ENCODE measurements at places on chromosomes 13 and 19.

- DNase-seq, result no peak
Measured at GRCh38 chr19:13282486-13283065, 132.4 kb downstream of the IER2 start.

GRCh38 chr13:48370815-48371214, 42.1 kb downstream of the LPAR6 start:
- no peak for DNase-seq

DNA sequence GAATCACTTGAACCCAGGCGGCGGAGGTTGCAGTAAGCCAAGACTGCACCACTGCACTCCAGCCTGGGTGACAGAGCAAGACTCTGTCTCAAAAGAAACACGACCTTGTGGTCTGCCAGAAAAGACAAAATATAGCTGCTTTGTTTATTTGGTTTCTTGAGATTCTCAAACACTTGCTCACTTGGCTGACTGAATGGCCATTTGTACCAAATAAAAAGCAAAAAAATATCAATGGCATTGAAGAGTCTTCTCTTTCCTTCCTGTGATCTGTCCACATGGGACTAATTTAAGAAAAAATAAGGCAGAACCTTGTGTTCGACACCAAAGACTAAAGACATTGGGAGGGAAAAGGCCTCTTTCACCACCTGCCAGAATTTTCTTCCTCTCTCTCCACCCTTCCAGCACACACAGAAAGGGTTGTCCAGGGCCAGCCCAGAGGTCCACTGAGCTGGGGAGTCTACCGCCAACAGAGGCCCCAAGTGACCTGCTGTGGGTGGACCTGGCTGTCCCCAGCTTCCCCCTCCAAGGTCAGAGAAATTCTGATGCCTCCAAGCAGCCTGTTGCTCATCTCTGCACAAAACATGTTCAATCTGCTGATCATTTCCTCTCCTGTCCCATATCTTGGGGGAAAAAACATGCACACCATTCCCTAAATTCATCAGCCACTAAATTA, 5.9 kb downstream of the BRME1 start:
- DNase-seq, result no peak

GRCh38 chr13:22041741-22042140, 370.9 kb downstream of the FGF9 start:
- DNase-seq, result no peak

GRCh38 chr13:109592770-109593169, 193.6 kb downstream of the IRS2 start:
- no peak for DNase-seq

- DNase-seq, result no peak
Measured at GRCh38 chr13:36920616-36921185, 663 bp upstream of the SMAD9 start.

- peak; percentile 10 for DNase-seq
Measured at GRCh38 chr19:41795031-41795461, 1.3 kb upstream of the CEACAM3 start.

GRCh38 chr13:36192166-36192565, 22.2 kb downstream of the SOHLH2 start:
- no peak for DNase-seq

- no peak for DNase-seq
Measured at GRCh38 chr19:47344425-47344824, 4.7 kb upstream of the DHX34 start.

DNA sequence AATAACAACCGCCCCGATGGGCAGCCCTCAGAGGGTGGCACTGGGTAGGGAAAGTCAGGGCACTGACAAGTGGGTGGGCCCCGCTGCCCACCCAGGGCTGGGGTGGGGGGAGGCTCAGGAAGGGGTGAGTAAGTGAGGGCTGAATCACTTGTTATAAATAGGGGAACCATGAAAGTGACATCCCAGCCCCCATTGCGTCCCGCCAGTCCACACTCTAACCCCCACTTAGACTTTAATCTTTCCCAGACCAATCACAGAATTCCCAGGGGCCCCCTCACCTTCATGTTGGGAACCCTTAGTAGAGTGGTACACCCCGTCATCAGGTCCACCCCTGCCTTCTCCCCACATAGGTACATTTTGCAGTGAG, 37.0 kb upstream of the NANOS3 start:
- no peak for DNase-seq

DNA sequence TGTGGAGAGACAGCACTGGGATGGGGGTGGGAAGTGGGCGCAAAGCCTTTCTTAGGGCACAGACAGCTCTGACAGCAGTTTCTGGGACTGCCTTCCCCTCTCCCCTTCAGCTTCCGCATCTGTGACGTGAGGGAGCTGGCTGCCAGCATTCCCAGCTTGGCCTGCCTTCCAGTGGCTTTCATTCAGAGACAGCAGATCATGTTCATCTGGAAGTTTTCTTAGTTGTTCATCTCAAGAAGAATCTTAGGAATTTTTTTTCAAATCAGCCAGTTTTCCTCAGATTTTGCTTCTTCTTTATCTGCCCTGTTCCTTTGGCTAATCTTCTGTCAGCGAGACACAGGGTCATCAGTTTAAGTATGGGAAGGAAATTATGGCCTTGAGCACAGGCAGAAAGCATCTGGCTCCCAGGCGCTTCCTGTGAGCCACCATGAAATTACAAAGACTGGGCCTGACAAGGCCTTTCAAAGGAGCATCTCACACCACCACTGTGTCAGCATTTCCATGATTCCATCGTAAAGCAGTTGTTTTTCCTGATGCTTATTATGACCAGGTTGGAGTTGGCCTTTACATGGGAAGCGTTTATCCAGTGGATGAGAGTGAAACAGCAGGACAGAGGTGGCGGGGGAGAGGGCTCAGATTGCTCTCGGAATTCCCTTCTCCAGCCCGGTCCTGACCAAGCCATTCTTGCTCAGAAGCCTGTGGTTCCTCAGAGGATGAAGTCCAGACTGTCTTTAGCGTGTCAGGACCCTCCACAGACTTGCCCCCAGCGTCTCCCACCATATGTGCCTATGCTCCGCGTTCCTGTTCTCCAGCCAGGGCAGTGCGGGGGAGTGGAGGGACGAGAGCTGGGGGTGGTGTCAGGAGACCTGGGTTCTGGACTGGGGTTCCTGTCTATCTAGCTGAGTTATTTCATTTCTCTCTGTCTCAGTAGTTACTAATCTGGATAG, 43.6 kb downstream of the ARHGAP35 start:
- no peak for DNase-seq

DNA sequence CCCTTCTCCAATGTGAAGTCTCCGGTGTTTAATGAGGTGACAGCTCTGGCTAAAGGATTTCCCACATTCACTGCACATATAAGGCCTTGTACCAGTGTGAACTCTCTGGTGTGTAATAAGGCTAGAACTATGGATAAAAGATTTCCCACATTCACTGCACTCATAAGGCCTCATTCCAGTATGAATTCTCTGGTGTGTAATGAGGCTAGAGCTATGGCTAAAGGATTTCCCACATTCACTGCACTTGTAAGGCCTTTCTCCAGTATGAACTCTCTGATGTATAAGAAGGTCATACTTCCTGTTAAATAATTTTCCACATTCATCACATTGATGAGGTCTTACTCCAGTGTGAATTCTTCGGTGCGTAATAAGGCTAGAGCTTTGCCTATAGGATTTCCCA, 5.9 kb downstream of the ZNF256 start:
- DNase-seq, result no peak

- DNase-seq, result no peak
Measured at GRCh38 chr13:112133499-112134390, 66.8 kb downstream of the SOX1 start.

GRCh38 chr13:43357564-43357963, 334.2 kb downstream of the DNAJC15 start:
- no peak for DNase-seq

DNA sequence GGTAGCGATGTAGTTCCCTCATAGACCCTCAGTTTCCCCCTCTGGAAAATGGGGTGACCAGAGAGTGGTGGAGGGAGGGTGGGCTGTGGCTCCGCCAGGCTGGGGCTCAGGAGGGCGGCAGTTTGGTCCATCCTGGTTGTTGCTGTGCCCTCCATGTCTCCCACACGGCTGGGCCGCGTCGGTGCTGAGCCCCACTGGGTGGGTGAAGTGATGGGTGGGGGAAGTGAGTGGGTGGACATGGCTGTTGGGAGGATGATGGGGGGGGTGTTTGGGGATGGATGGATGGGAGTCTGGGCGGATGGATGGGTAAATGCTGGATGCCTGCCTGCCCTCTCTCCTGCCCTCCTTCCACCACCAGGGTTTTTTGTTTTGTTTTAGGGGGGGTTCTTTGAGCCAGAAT, 16.6 kb upstream of the EHD2 start:
- DNase-seq, result no peak

DNA sequence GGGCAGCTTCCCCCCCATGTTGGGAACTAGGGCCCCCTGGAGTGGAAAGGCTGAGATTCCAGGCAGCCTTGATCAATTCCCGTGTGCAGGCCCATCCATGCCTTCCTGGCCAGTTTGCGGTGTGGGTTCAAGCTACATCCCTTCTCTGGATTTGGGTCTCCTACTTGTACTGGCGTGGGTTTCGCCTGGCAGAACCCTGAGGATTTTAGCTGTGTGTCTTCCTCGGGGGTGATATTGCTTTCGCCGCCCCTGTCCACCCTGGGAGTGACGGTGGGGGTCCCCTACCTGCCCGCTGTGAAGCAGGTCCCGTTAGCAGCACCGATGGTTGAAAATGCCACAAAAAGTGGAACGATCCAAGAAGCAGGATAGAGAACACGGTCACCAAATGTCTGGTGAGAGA, 11.4 kb downstream of the SLC7A9 start:
- no peak for DNase-seq

GRCh38 chr19:54203151-54203611, 2.5 kb downstream of the RPS9 start:
- no peak for DNase-seq

DNA sequence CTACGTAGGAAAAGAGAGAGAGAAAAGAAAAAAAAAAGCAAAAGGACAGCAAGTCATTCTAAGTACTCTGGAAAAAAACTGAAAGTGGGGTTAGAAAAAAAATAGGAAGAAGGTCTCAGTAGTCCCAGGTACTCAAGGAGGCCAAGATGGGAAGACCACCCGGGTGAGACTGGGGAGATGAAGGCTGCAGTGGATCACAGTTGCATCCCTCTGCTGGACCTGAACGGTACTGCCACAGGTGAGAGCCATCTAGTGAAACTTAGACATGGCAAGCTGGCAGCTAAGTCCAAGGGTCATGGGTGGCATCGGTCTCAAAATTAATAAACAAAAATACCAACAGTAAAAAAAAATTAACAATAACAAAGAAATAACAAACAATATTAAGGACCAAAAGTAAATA, 41.0 kb upstream of the ZNF91 start:
- DNase-seq, result no peak

GRCh38 chr19:29263305-29264135, 50.6 kb upstream of the UQCRFS1 start:
- no peak for DNase-seq

DNA sequence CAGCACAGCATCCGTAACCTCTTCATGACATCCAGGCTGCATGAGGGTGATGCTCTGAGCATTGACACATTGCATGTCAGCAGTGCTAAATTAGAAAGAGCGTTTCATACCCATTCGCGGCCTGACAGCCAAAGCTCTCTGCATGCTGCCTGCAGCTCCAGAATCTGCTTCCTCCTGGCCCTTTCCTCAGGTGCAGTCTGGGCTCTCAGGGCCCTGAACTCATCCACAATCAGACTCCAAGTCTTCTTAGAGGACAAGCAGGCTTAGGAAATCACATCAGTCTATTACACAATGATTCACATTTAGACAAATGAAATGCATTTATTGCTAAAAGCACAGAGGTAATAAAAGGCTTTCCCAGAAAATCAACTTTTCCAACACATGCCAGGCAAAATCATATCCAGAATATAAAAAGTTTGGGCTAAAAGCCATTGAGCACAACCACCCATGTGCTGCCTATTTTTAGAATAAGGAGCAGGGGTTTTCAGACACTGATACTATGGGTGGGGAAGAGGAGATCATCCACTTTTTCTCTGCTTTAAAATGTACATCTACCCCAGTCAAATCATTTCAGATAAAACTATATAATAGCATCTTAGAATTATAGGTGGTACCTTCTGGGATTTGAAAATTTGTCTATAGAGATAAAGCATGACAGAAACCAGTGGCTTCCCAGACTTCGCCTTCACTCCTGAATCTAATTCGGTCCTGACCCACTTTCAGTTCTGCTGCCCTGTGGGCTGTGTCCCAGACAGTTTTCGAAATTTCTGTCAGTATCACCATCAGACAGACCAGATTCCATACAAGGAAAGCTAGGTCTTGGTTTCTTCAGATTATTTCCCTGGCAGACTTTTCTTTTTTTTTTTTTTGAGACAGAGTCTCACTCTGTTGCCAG, 109.3 kb downstream of the COL4A2 start:
- no peak for DNase-seq

- DNase-seq, result no peak
Measured at GRCh38 chr19:52214241-52214640, 24.4 kb downstream of the PPP2R1A start.

DNA sequence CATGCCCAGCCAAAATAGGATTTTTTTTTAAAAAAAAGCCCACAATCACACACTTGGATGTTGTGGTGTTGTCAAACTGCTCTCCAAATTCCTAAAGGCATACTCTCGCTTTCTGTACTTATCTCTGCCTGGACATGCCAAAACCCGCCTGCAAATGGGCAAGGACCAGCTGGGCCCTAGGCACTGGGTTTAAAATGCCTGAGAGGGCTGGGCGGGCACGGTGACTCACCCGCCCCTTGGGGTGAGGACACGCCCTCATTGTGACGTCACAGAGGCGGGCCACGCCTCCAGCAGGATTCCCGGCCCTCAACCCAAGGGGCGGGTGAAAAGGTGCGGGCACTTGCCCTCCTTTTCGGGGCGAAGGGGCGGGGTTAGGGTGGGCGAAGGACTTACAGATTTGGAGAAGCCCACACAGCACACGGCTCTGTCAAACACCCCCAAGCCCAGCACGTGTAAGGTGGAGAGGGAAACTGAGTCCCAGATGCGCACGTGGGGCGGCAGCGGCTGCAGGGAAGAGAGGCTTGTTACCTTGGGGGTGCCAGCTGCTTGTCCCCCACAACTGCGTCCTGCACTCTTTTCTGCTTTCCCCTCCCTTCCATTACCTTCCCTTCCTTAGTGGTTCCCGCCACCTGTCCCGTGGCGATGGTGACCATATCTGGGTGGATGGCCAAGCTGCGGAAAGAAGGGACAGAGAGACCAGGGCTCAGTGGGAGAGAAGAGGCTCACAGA, 6.6 kb downstream of the EML2 start:
- peak; percentile 8 for DNase-seq

DNA sequence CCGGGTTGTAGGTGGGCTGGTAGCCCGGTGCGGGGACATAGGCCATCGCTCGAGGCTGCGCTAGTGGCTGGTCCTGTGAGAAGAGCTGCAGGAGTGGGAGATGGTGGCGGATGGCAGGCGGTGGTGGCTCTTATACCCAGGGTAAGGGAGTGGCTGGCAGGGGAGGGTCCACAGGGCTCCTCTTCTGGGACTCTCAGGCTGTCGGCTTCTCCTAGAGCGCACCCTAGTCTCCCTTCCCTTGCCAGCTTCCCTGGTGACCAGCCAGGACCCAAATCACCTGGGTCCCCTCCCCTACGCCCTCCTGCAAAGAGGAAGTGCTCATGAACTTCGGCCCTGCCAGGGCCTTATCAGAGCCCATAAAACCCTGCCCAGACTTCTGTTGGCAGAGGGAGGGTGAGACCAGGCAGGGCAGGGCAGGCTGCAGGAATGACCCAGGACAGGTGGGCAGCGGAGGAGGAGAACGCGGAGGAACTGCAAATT, at the start of gene LGALS4:
TSS of gene LGALS4 (minus strand) at position 105 of the 480 bp plus-strand sequence. CDS start at position 46, 59 bp downstream.
- DNase-seq, result no peak

GRCh38 chr19:35732540-35733179, 9.6 kb downstream of the IGFLR1 start:
- no peak for DNase-seq

Data from bone marrow (tissue), 2 donors.